ENCODE measurements at places on chromosomes 12 and 14. TPM values are rescaled to one million over a fixed set of nuclear protein-coding genes. Genes with fewer than 3 reads are reported as not detected.

GRCh38 chr14:104215706-104216334, 77.4 kb downstream of the KIF26A start:
- DNase-seq, result no peak

The TMTC1 gene
- 26.9 TPM for total RNA-seq

The SLC4A8 gene
- 0.64 TPM for total RNA-seq

The KRT2 gene
- not detected for total RNA-seq

The HCAR1 gene
- total RNA-seq, result not detected

- no peak for DNase-seq
Measured at GRCh38 chr12:47231456-47231855, 151.7 kb upstream of the AMIGO2 start.

- no peak for DNase-seq
Measured at GRCh38 chr12:42583016-42583415, 6.5 kb downstream of the PRICKLE1 start.

GRCh38 chr14:22915886-22916521, 2.9 kb downstream of the RBM23 start:
- DNase-seq, result no peak

DNA sequence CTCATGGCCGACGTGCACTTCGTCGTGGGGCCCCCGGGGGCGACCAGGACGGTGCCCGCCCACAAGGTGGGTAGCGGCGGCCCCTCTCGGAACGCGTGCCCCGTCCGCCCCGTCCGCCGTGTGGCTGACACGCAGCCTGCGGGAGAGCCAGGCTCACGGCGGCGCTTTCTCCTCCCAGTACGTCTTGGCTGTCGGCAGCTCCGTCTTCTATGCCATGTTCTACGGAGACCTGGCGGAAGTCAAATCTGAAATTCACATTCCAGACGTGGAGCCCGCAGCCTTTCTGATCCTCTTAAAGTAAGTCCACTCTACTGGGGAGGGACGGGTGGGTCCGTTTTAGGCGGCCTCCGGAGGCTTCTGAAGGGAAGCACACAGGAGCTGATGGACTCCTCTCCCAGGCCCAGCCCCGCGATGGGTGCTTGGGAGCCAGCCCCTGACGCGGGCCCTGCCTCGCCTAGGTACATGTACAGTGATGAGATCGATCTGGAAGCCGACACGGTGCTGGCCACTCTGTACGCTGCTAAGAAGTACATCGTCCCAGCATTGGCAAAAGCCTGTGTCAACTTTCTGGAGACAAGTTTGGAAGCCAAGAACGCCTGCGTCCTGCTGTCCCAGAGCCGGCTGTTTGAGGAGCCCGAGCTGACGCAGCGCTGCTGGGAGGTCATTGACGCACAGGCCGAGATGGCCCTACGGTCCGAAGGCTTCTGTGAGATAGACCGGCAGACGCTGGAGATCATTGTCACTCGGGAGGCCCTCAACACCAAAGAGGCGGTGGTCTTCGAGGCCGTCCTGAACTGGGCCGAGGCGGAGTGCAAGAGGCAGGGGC, 1.1 kb downstream of the BTBD6 start:
- peak; percentile 27 for DNase-seq

The TESPA1 gene
- total RNA-seq, result 6.2 TPM

DNA sequence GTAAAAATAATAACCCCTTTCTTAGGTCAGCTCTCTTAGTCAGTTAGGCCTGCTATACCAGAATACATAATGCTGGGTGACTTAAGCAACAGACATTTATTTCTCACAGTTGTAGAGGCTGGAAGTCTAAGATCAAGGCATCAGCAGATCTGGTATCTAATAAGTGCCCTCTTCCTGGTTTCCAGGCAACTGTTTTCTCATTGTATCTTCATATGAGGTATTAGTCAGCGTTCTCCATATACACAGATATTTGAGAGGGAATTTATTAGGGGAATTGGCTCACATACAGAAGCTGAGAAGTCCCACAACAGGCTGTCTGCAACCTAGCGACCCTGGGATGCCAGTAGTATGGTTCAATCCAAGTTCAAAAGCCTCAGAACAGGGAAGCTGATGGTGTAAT, 896.0 kb downstream of the GALC start:
- DNase-seq, result no peak

The KITLG gene
- 16.1 TPM for total RNA-seq

DNA sequence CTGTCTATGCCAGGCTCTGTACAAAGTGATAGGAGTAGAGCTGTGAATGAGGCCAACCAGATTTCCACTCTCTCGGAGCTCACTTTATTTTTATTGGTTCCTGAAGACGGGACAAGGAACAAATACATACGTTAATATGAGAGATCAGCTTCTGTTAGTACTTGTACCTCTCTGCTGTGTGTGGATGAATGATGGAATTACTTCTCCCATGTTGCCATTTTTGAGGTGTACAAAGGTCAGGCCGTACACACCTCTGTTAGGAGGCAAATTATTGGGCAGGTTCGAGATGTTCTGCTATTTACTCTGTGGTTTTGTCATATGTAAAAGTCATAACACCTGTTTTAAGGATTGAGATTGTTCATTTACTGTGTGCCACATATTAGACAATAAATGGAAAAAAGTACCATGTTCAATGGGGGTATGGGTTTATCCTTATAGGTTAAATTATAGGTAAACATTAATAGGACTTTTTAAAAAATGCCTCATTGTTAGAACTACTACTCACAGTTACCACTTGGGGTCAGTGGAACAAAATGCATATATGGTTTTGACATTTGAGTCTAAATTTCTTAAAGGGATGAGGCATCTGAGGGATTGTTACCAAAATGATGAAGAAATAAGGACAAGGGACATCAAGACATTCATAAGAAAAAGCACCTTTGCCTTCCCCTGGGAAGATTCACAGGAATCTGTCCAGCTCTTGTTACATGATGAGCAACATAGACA, 26.9 kb downstream of the WBP11 start:
- DNase-seq, result no peak

DNA sequence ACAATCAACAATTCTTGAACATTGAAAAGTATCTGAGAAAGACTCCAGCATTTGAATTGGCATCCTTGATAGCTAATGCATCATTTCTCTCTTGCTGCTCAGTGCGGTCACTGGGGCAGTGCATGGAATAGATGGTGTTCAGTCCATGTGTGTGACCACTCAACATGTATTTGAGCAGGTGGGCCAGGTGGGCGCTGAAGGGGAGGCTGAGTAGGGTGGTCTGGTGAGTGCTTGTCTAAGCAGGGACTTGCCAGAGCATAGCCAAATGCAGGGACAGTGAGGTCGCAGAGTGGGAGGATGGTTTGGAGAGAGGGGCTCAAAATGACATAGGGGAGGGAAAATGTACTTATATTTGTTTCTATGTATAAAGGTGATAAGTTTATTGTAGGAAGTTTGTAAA, 409.0 kb downstream of the TMEM121 start:
- no peak for DNase-seq

The SCN8A gene
- total RNA-seq, result 3.5 TPM

GRCh38 chr12:58920961-58921861, 907 bp upstream of the LRIG3 start:
- peak; percentile 24 for DNase-seq

The SPIC gene
- total RNA-seq, result not detected

GRCh38 chr14:77580477-77580876, 36.0 kb downstream of the SPTLC2 start:
- DNase-seq, result no peak

- DNase-seq, result no peak
Measured at GRCh38 chr14:93073910-93074769, 41.6 kb downstream of the ITPK1 start.

The GYS2 gene
- not detected for total RNA-seq

Data from transverse colon (tissue), 4 donors.